ENCODE measurements at places on chromosomes 6 and 20.

DNA sequence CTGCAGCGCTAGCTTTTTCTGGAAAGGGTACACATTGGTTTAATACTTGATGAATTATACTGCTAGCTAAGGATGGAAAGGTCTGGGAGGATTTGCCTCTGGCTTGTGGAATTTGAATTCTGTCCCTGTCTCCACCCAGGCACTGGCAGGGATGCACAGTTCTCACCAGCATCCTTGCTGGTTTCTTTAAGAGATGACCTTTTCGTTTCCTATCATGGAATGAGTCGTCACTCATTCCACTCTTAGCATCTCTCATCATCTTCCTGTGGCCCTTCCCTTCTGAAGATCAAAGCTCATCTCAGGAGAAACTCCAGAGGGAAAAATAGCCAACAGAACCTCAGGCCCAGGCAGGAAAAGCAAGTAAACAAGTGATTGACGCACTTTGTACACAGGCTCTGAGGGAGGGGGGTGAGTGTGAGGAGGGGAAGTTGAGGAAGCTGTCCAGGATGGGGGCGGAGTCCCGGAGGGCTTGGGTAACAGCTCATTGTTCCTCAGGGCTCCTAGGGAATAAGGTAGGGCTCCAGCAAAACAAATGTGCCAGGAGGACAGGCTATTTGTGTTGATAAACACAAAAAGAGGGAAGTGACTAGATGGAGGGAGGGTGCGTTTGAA lies 25.7 kb upstream of the SAYSD1 start:
- DNase-seq = no peak

- DNase-seq = no peak
These were observed 261.2 kb upstream of the MARCKS start for GRCh38 chr6:113595911-113596376.

- no peak for DNase-seq
These were observed 404.8 kb downstream of the THBS2 start for GRCh38 chr6:168848797-168849196.

GRCh38 chr6:162343936-162344645 lies 383.5 kb downstream of the PRKN start:
- no peak for DNase-seq

- no peak for DNase-seq
These were observed 35.8 kb downstream of the TRIM38 start for GRCh38 chr6:25998379-25998778.
